ENCODE measurements at places on chromosomes 3 and 15.

DNA sequence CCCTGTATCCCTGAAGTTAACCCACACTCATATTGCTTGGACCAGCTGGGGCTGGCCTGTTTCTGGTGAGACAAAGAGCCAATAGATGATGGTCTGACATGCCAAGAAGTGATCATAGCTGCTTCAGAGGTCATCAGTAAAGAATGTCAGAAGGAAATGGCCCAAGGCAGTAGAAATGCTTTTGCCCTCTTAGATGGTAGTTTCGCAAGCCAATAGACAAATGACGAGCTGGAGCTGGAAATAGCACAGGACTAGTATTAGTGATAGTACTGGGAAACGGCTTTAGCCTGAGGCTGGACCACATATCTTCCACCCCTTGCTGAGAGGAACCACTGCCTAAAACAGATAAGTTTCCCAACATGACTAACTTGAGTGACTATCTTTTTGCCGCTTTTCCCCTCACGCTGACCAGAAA is 176.1 kb upstream of the THBS1 start:
- DNase-seq = no peak

DNA sequence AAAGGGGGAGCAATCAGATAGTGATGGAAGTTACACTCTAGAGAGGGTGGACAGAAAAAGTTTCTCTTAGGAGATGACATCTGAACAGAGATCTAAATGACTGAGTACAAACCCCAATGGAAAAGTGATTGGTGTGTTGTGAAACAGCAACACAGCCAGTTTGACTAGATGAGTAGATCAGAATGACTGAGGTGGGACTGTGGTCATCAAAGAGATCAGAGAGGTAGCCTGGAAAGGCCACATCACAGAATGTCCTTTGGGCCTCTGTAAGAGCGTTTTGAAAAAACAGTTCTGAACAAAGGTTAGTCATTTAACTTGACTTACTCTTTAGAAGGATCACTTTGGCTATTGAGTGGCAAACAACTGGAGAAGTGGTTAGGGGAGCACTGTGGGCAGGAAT is 10.6 kb downstream of the LRRC58 start:
- peak; percentile 44 for DNase-seq

GRCh38 chr3:20324664-20325478 is 138.9 kb upstream of the SGO1 start:
- no peak for DNase-seq

- DNase-seq = no peak
These were observed 23.4 kb upstream of the PPARG start for GRCh38 chr3:12265508-12265907.

DNA sequence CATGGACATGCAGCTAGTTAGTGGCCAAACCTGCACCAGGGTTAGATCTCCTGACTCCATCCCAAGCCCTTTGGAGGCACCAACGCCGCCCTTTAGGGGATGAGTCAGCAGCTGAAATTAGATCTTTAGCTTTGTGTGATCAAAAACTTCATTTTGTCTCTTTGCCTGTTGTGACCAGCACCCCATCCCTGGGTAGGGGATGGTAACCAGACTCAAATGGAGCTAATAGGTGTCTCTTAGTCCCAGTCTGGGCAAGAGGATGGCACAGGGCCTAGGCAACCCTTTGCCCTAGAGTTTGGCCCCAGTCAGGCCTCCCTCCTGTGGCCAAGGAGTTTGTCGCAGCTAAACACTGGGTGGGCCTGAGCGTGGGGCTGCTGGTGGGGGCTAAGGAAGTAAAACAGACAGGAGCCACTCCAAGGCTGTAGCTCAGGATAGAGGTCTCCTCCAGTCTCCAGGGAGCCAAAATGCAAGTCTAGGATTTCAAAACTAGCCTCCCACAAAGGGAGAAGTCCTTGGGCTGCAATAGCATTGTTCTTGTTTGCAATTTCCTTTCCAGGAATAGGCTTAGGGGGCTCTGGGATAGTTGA is 105.1 kb downstream of the CPN2 start:
- no peak for DNase-seq

- no peak for DNase-seq
These were observed 120.2 kb upstream of the ALCAM start for GRCh38 chr3:105246536-105246935.

GRCh38 chr3:99330281-99330680 is 308.1 kb upstream of the COL8A1 start:
- DNase-seq = no peak

GRCh38 chr15:91521548-91521947 is 332.0 kb upstream of the SLCO3A1 start:
- no peak for DNase-seq

DNA sequence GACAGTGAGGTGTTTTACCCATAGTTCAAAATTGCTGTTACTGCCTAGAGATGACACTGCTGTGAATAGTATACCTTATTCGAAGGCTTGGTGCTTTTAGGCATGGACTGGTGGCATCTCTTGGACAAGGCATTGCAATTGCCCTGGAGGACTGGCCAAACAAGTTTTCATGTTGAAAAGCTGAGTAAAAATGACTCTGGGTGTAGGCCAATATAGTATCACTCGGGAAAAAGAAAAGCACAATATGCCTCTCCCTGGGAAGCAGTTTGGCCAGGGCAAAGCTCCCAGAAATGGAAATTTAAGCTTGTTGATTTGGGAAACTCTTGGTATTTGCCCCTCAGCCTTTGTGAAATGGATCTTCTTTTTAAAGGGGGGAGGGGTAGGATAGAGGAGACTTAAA is 54.8 kb downstream of the ZNF609 start:
- DNase-seq = no peak

- no peak for DNase-seq
These were observed 10.1 kb upstream of the AVEN start for GRCh38 chr15:34049112-34049511.

DNA sequence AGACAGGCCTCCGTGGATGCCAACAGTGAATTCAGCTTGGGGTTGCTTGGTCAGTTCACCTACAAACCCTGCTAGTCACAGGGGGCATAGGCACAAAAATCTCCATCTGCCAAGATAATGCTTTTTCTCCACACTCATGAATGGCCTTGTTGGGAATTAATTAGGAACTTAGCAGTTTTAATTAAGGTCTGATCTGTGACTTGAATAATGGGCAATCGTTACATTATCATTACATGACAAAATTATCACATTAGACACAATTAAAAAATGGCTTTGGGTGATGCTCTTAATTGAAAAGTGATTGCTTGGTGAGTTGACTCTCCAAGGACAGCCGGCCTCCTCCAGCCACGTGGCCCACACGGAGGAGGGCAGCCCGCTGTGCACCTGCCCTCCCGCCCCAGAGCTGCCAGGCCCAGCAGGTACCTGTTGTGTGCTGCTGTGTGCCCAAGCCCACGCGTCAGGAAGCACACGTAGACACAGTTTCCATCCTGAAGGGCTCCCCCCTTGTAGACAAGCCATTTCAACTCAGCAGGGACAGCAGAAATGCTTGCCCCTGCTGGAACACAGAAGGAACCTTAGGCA is 274.2 kb downstream of the OCA2 start:
- DNase-seq = no peak

- no peak for DNase-seq
These were observed 118.3 kb upstream of the TRIM42 start for GRCh38 chr3:140559546-140559945.

DNA sequence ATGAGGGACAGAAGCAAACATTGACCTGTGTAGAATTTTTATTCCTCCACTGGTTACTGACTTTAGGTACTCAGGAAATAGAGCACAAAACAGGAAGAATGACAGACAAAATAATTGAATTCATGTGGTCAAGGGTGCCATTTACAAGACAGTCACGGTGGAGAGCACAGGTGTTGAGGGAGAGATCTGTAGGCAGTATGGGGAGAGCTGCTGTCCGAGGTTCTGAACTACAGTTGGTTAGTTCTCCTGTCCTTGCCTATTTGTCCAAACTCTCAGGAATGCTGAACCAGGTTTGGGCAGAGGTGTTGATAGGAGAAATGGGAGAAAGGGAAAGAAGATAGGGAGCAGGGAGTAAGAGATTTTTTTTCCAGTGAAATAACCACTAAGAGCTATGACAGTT is 178.5 kb upstream of the ZBTB20 start:
- DNase-seq = no peak

GRCh38 chr15:61749169-61749568 is 311.1 kb downstream of the VPS13C start:
- no peak for DNase-seq

DNA sequence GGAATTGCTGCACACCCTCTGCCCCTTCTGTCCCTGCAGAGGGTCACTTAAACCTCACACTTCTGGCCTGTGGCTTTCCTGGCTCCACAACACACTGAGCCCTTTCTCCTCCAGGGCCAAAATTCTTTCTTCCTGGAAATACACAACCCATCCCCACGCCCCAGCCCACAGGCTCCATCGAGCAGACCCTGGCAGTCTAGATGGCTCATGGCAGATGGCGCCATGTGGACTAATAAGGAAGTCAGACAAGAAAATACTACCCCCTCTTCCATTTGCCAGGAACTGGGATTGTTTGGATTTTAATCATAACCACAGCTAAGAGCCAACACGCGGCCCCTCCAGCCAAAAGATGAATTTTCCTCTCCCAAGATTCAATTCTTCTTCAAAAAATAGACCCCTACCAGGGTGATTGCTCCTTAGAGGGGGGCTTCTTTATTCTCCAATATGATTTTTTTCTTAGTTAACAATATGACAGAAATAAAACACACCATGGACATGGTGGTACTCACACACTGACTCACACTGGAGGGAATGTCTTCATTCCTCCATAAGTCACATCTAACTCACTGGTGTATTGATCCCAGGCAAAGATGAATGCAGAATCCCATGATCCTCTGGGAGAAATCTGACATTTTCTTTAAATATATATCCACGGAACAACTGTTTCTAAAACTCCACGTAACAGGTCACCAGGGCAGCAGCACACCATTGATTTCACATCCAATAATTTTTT is 111.5 kb downstream of the NTRK3 start:
- DNase-seq = no peak

GRCh38 chr3:67401921-67402320 is 252.5 kb downstream of the SUCLG2 start:
- no peak for DNase-seq

DNA sequence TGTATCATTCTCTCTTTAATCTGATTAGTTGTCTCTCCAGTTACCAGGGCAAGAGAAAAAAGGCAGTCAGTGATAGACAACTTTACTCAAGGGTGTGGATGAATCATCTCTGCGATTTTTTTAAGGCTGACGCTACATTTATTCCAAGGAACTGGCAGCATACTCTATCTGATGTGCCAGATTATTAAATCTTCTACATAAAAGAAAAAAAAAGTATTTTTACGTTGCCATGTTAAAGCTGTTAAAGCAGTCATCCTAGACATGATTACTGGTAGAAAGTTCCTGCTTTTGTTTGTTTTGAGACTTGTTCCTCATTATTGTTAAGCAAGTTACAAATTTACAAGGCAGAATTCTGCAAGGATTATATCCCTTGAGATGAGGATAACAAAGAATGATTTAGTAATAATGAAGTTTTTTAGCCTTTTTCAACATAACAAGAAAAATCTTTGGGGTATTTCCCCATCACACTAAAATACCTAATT is 121.7 kb downstream of the CBLB start:
- DNase-seq = peak; percentile 54

GRCh38 chr3:194046995-194047645 is 88.8 kb upstream of the HES1 start:
- no peak for DNase-seq

DNA sequence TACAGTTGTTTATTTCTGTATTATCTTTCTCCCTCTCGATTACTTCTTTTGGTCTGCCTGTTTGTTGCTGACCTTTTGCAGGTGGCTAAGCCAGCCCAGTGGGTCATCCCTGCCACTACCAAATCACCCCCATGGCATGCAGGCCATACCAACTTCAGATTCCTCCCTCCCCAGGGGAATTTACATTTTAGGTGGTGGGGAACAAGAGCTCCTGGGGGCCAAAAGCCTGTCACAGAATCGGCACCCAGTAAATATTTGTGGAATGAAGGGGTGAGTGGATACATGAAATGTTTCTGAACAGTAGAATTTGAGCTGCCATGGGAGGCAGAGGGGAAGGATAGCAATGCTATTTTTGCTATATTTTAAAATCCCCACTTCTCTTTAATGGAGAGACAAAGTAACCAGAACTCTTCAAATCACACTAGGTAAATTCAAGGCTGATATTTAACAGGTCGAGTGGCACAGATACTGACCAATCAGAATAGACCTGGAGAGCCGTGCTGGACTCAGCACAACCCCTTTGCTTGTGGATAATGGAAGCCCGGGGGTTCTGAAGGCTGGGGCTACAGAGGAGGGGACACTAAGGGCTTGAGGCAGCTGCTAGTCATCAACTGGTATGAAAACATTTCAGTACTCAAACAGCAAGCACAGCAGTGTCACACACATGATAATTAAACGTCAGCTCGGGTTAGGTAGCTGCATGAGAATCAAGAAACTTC is 54.3 kb upstream of the SMAD3 start:
- DNase-seq = no peak
